ENCODE measurements at places on chromosomes 2 and 18.
A peak's percentile ranks its signal among the peaks of the same experiment; 100 is the strongest.

GRCh38 chr2:231614559-231615057, 21.9 kb downstream of the TEX44 start:
- DNase-seq = peak; percentile 84

- DNase-seq = no peak
Measured at GRCh38 chr2:45834372-45834771, 182.9 kb downstream of the PRKCE start.

GRCh38 chr2:63665846-63666475, 77.2 kb downstream of the MDH1 start:
- no peak for DNase-seq

GRCh38 chr2:206163251-206163880, 3.7 kb downstream of the EEF1B2 start:
- DNase-seq = no peak

DNA sequence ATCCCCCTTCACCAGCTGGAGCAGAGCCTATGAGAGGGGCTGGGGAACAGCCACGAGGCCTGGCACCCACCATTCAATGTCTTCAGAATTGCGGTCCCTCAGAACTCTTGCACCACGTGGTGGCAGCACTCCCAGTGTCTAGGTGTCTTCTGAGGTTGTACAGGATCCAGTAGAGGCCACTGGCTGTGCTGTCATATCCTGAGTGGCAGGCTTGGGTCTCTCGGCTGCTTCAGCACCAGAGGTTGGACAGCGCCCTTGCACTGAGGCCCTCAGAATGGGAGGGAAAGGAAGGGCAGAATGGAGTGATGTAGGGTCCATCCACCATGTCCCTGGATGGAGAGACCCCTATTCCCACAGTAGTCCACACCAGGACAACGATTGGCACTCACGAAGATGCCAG, 112.0 kb upstream of the TEKT4 start:
- no peak for DNase-seq

GRCh38 chr18:77068321-77069312, 64.0 kb downstream of the MBP start:
- no peak for DNase-seq

- no peak for DNase-seq
Measured at GRCh38 chr18:8767340-8767739, 62.0 kb downstream of the MTCL1 start.

- no peak for DNase-seq
Measured at GRCh38 chr2:18501729-18502128, 58.7 kb downstream of the RDH14 start.

- DNase-seq = no peak
Measured at GRCh38 chr2:59703796-59704195, 849.7 kb downstream of the BCL11A start.

GRCh38 chr2:132891498-132891897, 221.5 kb upstream of the LYPD1 start:
- no peak for DNase-seq

DNA sequence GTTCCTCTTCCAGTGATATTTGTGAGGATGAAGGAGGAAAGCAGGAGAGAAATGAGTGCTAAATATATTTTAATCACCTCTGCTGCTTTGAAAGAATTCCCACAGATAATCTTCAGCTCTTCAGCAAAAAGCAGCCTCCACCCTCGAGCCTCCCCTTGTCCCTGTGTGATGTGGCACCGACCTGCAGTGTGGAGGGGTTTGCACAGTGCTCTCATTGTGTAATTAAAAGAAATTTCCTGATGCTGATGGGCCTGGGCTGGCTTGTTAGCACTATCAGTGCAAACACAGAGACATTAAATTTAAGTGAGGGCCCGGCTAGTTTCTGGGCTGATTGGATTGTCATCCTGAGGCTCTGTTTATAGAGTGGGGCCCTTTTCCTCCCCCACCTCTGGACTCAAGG, 53.4 kb downstream of the KIF5C start:
- DNase-seq = no peak

DNA sequence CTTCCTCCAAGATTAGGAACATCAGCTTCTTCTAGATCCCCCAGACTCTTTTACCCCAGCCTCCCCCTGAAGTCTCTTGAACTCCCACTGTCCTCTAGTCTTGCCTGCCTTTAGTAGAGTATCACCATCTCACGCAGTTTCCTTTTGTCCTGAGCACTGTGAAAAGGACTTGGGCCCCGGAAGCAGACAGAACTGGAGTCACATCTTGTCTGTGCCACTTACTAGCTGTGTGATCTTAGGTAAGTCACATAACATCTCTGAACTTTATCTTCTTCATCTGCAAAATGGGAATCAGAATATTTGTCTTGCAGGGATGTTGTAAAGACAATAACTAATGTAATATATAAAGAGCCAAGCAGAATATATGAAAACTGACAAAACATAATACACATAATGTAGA, 8.4 kb upstream of the TRABD2A start:
- DNase-seq = no peak

DNA sequence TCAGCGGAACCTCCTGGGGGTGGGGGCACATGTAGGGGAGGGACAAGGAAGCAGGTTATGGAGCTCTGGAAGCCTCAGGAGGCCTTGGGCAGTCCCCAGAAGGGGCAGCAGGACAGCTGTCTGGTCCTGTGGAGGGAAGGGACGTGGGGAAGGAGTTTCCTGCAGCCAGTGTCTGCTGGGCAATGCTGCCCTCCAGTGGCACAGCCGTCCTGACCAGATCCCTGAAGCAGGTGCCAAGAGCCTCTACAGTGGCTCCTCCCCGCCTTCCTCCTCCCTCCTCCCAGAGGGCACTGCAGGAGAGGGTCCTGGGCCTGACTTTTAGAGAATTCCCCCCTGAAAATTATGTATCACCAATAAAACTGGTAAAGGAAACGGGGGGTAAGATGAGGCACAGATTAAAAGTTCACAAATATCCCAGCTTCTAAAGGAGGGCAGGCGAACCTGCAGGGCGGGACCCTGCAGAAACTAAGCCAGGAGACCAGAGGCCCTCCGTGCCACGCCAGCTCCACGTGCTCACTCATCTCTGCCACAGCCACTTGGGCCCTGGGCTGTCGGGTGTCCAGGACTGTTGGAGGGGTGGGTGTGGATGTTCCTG, 258.5 kb downstream of the TWIST2 start:
- DNase-seq = no peak

DNA sequence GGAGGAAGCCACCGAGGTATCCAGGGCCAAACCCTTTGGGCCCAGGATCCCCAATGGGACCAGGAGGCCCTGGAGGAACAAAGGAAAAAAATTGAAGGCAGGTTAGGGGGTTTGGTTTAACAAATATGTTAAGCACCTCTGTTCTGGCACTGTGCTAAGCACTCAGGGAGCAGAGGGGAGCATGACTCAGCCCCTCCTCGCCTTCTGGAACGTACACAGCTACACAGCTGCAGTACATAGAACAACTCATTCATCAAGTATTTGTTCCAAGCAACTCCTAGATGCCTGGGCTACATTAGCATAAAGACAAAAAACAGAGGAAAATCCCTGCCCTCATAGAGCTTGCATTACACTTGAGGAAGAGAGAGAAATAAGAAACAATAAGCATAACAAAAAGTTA, 153.6 kb downstream of the COL4A4 start:
- DNase-seq = no peak

DNA sequence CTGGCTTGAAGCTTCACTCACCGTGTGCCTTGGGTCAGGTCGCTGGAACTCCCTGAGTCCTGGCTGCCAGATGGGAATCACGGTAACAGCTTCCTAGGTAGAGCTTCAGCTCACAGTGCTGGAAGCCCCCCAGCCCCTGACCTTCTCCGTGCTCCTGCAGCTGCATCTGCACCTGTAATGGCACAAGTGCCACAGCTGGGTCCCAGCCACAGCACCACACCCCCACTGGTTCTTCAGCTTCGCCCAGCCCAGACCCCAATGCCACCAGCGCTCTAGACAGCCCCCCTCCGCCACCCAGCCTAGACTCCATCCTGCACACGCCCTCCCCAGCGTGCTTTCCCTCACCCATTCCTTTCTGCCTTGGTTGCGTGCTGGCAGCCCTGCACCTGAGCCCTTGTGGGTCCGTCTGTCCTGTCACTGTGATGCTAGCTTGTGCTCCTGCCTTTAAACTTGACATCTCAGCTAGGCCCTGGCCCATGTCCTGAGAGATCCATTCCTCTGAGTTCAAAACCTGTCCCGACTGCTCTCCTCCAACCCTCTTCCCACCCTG, 7.6 kb upstream of the ESPNL start:
- no peak for DNase-seq

DNA sequence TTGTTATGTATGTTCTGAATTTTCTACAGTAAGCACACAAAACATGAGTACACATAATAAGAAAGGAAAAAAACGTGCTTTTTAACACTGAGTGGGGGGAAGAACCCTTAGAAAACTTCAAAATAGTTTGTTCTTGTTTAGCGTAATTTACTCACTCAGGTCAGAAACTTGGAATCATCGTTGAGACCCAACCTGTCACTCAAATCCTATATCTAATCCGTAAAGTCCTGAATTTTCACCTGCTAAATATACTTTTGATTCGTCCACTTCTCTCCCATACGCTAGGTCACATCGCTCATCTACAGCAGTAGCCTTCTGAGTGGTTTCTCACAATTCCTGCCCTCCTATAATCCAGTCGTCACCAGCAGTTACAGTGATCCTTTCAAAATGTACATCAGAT, 767 bp downstream of the TPRKB start:
- no peak for DNase-seq

DNA sequence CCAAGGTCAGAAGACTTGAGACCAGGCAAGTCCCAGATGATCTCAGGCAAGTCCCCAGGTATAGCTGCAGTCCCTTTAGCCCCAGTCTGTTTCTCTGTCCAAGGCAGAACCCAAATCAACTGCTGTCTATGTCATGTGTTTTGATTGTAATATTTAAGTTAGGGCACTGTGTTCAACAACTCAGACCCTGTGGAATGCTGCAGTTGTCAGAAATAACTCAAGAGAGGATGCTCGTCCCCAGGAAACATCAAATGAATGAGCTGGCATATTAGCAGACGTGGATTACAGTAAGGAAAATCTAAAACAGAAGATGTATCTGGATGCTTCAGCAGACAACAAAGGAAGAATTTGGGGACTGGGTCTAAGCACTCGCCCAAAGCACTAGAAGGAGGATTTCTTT, 70.1 kb downstream of the BCL11A start:
- no peak for DNase-seq

GRCh38 chr2:60297296-60298005, 256.0 kb downstream of the BCL11A start:
- no peak for DNase-seq

DNA sequence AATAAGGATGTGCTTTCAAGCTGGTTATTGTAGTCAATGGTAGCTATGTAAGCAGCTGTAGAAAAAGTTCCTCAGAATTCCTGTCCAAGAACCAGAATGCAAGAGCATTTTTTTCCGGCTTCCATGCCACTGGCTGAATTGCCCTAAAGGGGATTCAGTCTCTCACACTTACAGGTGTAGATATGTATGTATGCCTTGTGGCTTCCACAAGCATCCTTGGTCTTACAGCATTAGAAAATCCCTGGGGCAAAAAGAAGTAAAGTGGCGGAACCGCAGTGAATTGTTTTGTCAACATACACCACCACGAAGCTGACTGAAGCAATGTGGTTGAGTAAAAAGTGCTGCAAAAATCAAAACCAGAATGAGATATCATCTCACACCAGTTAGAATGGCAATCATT, 54.6 kb downstream of the FANCL start:
- no peak for DNase-seq

GRCh38 chr18:57466307-57466706, 31.1 kb downstream of the ONECUT2 start:
- no peak for DNase-seq

DNA sequence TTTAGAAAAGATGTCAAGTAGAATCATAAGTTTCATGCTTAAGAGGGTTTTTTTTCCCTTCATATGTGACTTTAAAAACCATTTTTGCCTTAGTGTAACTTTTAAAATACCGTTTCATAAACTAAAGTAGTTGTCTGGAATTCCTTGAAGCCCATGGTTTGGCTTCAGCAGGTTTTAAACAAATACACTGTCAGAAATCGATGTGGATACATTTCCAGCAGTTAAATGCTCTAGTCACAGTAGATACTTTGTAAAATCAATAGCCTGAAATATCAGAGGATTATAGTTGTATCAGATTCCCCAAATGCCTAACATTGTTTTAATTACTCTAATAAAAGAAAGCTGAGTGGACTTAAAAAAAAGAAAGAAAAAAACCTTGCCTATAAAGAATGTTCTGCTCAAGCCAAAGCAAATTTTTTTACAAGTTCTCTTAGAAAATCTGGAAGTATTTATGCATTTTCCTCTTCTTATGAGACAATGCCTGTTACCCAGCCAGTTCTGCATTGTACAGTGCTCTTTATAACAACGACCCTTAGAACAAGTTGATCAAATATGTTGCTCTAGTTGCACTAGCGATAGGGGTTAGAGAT, 260.5 kb downstream of the LTBP1 start:
- no peak for DNase-seq

- DNase-seq = no peak
Measured at GRCh38 chr2:207468488-207468887, 61.3 kb upstream of the CREB1 start.

DNA sequence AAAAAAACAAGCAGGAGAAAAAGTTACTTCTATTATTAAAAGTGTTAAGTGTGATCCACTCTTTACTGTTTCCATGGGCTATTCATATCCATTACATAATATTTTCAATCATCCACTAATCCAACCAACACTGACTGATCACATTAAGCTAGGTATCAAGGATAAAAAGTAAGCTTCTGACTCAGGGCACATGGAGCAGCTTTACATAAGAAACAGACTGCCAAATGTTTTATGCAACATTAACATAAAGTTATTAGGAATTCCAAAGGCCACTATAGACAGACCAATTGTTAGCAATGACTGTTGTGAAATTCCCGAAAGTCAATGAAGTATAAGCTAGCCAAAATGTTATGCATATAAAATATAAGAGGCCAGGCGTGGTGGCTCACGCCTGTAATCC, 277.6 kb downstream of the ZEB2 start:
- DNase-seq = no peak

DNA sequence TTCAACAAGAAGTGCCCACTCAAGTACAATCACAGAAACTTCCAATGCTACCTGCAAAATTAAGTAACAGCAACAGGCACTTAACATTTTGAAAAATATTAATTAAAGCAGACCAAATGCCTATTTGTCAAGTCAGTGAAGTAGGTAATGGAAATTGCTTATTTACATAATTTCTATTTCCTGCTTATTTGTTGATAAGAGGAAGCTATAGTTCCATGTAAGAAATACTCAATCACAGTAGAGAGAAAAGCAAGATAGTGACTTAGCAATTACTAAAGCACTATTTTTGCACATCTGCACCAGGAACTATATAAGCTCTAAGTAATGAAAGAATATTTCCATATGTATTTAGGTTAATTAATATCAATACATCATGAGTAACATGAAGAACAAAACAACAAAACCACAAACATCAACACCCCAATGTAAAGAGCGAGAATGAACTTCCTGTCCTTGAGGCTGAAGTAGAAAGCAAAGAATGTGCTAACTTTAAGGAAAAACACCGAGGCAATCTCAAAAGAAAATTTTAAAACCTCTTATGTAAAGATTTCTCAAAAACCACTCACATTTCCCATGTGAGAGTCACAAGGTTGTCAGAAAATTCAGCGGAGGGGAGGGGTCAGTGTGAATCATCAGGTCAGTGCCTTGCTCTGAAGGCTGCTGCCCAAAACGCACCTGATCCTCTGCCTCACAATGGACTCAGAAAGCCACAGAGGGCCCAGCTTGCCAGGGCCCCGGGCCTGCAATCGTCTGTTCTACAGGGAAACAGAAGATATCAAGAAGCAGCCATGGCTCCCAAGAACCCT, 12.5 kb downstream of the NPC1 start:
- DNase-seq = no peak

All from left lung (tissue), 14 donors.